ENCODE measurements at places on chromosomes 16 and 17.

- DNase-seq, result no peak
These were observed 22.2 kb upstream of the TOX3 start for GRCh38 chr16:52568983-52569690.

DNA sequence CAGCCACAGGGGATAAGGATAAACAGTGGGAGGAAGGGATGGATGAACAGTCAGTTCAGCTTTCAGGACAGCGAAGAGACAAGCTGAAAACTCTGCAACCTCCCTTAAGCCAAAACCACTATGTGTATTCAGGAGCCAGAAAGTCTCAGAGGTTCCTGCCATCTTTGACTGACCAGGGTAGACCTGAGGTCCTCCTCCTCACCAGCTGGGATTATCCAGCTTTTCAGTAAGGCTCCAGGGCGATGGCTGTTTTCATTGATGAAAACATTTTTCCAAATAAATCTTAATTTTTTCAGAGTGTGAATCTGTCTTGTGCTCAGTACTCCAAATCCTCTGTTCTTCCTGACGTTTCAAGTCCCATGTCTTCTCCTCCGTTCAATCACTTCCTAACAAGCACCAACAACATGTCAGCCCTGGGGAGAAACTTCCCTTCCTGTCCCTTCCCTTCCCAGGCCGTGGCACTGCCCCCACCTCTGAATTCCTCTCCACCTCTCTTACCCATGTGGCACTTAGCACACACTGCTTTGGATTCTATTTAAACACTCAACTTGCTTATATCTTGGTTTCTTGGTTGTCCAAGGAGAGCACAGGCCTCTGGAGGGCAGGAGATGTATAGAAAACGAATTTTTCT lies 5.2 kb downstream of the HSDL1 start:
- DNase-seq, result no peak

DNA sequence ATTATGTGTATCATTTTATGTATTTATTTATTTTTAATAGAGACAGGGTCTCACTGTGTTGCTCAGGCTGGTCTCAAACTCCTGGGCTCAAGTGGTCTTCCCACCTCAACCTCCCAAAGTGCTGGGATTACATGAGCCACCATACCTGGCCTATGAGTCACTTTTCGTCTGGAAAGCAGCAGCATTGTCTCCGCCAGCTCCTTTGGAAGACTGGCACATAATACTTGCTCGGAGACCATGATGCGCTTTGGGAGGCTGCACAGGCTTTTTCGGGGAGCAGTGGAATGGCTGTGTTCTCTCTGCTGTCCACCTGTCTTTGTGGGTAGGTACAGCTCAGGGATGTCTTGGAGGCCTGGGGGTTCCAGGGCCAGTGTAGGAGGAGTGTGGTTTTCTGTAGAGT lies 102.2 kb downstream of the AATF start:
- DNase-seq, result no peak

- DNase-seq, result no peak
These were observed 4.5 kb upstream of the HS3ST3B1 start for GRCh38 chr17:14296166-14296910.

DNA sequence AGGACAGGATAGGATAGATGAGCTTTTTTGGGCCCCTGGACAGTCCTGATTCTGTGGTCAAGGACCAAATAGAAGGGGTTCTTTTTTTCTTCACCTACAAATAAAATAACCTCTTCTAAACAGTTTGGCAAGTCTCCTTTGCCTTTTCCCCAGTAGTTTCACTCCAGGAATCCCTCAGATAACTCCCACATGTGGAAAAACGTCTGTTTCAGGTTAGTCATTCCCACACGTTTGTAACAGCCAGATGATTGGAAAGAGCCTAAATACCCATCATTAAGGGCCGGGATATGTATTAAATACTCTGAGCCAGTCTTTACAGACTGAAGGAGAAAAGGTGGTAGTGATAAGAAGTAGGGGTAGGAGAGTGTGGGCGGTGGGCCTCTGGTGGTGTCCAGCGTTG lies 58.3 kb downstream of the PLD6 start:
- DNase-seq, result no peak

GRCh38 chr16:11175106-11175786 lies 80.8 kb downstream of the SOCS1 start:
- no peak for DNase-seq

GRCh38 chr16:82732461-82732860 lies 105.7 kb downstream of the CDH13 start:
- no peak for DNase-seq
